ENCODE measurements at places on chromosomes 5 and 9.
A peak's percentile ranks its signal among the peaks of the same experiment; 100 is the strongest.

- no peak for DNase-seq
Observed at GRCh38 chr5:83493644-83494043, 22.1 kb downstream of the VCAN start.

DNA sequence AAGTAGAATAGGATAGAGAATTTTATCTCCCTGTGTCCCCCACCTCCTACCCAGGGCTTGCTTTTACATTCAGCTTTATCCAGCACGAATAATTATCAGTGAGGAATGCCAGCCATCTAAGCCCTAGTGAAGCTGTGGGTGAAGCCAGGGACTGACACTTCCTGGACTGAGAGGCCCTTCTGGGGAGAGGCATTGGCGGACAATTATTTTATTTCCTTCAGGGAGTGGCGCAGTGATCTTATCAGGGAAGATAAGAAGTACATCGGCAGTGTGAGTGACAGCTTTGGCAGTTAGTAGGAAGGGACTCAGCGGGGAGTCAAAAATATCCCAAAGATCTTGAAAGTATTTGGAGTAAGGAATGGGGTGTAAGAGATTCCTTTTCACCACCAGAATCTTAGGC is 34.9 kb upstream of the RPS23 start:
- DNase-seq, result no peak

DNA sequence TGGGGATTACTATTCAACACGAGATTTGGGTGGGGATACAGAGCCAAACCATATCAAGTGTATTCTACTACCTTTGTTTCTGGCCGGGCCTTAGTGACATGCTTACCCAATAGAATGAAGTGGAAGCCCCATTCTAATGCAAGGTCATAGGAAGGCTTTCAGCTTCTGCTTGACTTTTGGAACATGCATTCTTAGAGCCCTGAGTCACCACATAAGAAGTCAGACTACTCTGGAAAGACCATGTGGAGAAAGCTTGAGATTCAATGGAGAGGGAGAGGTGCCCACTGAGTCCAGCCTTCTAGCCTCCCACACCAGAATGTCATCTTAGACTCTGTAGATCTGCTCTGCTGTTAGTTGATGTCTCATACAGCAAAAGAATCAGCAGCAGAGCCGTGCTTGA is 155.7 kb upstream of the FBN2 start:
- DNase-seq, result no peak

GRCh38 chr9:132694144-132694543 is 23.9 kb downstream of the GTF3C4 start:
- DNase-seq, result no peak

DNA sequence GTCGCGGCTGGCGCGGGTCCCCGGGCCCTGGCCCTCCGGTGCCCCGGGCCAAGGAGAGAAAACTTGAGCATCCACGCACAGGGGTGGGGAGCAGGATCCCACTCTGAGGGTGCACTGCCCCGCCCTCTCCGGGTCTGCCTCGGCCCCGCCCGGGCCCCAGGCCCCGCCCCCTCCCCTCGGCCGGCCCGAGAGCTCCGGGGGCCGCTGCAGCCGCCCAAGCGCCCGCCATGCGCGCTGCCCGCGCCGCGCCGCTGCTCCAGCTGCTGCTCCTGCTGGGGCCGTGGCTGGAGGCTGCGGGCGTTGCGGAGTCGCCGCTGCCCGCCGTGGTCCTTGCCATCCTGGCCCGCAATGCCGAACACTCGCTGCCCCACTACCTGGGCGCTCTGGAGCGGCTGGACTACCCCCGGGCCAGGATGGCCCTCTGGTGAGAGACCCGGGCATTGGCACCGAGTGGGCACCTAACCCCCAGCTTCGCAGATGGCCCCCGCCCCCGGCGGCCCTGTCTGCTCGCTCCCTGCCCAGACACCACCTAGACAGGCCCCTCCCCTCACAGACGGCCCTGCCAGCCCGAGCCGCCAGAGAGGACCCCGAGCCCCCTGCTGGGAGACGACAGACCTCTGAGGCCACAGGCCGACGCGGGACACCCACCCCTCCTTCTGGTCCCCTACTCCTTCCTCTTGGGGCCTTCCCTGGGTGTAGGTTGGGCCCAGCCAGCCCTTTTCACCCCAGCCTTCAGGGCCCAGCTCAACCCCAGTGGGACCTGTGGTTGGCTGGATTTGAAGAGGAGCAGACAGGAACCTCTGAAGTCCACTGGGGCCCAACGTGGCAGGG is at the start of gene CERCAM:
Gene CERCAM, plus strand, starts transcription at position 207 of the 831 bp plus-strand sequence. Its CDS starts 21 bp downstream, at position 228.
- peak; percentile 92 for DNase-seq

- no peak for DNase-seq
Observed at GRCh38 chr9:137989999-137990715, 112.6 kb downstream of the CACNA1B start.

- DNase-seq, result no peak
Observed at GRCh38 chr5:64299805-64300204, 134.2 kb downstream of the RNF180 start.

DNA sequence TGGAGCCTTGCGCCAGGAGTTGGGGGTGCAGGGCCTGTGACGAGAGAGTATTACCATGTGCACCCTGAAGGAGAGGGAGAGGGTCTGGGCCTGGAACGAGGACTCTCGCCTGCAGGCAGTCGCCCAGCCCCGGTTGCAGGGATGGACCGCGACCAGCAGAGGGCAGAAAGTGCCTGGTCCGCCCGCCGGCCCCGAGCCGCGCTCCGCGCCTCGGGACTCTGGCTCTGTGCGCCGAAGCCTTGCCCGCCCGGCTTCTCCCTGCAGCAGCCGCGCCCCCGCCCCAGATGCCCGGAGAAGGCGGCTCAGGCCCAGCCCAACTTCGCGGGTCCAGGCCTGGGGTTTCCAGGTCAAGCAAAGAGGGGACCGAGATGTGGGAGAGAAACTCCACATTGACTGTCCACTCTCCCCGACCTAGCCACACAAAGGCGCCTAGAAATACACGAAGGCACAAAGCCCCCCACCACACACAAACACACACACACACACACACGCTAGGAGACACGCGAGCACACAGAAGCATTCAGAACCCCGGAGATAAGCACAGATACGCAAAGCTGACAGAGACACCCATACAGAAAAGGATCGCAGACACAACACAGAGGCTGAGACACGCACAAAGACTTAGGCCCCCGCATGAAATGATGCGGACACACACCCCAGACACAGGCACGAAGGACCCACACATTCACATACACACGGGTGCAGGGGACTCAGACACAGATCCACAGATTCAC is 2.0 kb upstream of the LMX1B start:
- DNase-seq, result peak; percentile 93

DNA sequence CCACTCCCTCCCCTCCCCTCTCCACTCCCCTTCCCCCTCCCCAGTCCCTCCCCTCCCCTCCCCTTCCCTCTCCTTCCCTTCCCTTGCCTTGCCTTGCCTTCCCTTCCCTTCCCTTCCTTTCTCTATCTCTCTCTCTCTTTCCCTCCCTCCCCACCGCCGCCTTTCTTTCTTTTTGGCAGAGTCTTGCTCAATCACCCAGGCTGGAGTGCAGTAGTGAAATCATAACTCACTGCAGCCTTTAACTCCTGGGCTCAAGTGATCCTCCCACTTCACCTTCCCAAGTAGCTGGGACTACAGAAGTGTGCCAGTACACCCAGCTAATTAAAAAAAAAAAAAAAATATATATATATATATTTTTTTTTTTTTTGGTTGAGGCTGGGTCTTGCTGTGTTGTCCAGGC is 45.5 kb downstream of the IL31RA start:
- DNase-seq, result no peak

GRCh38 chr9:127985011-127985410 is 4.2 kb upstream of the EEIG1 start:
- no peak for DNase-seq

DNA sequence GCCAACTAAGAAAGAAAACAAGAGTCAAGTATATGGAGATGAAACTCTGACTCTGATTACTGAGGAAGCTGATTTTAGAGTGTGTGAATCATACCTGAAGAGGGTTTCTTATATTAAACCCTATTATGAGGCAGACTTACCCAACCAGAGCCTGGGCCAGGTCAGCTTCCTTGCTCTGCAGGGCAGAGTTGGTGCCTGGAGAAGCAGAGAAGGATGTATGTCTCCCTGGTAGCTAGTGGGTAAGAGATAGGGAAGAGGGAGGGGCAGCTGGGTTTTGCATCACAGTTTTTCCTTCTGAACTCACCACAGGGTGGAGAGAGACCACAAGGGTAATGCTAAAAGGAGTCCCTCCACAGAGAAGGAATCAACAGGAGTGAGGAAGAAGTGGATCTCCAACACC is 104.1 kb downstream of the CMYA5 start:
- no peak for DNase-seq

DNA sequence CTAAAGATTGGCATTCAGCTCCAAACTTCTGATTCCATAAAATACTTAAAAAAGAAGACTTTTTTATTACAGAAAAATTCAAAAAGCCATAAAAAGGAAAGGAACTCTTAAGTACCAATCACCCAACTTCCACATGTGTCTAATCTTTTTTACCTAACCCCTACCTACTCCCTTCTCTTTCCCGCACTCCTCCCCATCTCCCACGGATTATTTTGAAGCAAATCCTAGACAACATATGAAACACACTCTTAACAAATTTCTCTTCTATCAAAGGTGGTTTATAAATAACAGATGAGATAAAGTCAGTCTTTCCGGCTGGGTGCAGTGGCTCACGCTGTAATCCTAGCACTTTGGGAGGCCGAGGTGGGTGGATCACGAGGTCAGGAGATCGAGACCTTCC is 5.9 kb upstream of the DENND4C start:
- no peak for DNase-seq

DNA sequence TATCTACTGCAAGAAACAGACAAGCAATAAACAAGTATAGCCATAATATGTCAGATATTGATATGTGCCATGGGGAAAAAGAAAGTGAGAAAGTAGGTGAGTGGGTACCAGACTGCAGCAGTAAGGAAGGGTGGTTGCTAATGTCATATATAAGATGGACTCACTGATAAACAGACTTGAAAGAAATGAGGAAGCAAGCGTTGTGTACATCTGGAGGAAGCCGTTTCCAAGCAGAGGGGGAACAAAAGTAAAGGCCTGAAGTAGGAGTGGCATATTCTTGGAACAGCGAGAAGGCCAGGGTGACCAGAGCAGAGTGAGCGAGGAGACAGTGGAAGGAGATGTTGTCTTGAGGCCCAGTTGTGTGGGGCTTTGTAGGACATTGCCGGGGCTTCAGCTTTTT is 142.2 kb upstream of the MAP3K1 start:
- no peak for DNase-seq

- no peak for DNase-seq
Observed at GRCh38 chr9:110599468-110599867, 19.9 kb upstream of the SVEP1 start.

DNA sequence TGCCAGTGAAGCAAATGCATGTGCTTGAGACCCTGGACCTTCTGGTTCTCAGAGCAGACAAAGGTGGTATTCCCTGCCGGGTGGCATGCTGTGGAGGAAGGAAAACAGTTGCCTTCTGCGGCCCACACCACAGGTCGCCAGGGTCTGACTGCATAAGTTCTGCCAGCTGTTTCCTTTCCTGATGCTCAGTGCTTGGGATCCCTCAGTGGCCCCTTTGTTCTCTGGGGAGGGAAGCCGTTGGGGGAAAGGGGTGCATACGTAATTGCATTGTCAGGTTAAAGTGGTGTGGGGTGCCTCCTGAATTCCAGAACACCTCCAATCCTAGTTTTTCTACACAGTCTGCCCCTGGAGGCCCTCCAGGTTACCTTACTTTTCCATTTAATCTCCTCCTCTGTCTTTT is 43.1 kb upstream of the SLC2A8 start:
- DNase-seq, result no peak

GRCh38 chr5:93995126-93995621 is 253.8 kb upstream of the POU5F2 start:
- DNase-seq, result no peak

- no peak for DNase-seq
Observed at GRCh38 chr5:52822437-52822836, 34.7 kb downstream of the ITGA1 start.

GRCh38 chr5:180690562-180690961 is 41.2 kb upstream of the FLT4 start:
- no peak for DNase-seq

- DNase-seq, result no peak
Observed at GRCh38 chr9:32573821-32574220, 862 bp upstream of the NDUFB6 start.

DNA sequence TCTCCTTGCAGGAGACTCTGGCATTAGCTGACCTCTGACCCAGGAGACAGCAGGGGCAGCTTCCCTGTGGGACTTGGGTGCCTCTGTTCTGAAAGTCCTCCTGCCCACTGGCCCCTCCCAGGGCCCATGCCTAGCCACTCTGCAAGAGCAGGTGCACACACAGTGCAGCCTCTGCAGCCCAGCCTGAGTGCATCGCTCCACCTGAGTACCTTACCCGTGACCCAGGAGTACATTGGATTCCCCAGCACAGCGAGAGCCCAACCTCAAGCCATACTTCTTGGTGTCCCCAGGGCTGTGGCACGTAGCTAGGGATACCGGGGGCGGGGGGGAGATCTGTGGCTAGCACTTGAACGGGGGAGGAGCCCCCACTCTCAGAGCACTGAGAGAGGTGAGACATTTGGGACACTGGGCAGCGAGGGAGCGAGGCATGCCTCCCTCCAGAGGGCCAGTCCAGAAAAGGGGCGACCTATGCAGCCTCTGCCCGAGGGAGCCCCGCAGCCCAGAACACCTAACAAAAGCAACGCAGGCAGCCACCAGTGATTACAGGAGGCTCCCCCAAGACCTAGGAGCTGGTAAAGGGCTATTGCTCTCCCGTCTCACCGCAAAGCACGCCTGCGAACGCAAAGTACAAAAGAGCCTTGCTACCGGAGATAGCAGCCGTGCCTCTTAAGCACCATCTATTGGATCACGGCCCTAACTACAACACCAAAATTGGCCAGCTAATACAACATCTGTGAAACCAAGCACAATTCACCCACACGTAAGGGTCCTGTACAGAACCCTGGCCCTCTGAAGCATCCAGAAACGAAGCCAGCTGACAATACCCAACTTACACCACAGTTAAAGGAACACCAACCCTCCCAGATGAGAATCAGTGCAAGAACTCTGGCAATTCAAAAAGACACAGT is 826 bp upstream of the PRDM9 start:
- no peak for DNase-seq

GRCh38 chr5:1524481-1524798 is 680 bp upstream of the LPCAT1 start:
- DNase-seq, result no peak

All from AG08396 (cell line).